ENCODE measurements at places on chromosomes 4 and X.

DNA sequence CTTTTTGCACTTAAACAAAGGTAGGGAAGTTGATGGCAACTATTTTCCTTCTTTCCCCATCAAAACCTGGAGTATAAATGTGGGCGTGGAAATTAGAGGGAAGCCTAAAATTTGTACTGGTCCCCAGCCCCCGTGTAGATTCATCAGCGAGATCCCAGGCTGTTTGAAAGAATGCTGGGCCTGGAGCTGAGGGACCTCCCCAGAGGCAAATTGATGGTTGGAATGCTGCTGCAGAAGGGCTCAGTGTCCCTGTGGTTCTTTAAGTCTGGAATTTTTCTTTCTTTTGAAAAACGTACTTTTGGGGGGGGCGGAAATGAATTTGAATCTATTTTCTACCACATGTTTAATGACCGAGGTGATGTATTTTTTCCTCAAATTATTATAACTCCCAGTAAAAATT, 197.2 kb downstream of the CBR4 start:
- no peak for DNase-seq

GRCh38 chrX:29229802-29230201, 642.6 kb downstream of the IL1RAPL1 start:
- DNase-seq: no peak

GRCh38 chr4:85777908-85778631, 303.1 kb downstream of the ARHGAP24 start:
- DNase-seq: no peak

DNA sequence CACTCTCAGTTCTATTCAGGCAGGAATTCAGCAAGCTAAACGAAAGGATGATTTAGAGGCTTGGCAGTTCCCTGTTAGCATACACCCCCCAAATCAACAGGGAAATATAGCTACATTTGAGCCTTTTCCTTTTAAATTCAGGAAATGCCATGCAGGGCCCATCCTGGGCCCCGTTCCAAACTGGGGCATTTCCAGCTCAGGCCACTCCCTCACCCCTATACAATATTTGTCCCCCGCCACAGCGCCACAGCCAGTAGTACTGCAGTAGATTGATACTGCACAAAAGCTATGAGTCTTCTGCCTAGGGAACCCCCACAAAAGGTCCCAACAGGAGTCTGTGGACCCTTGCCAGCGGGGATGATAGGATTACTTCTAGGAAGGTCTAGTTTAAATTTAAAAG, 102.0 kb upstream of the MAPK10 start:
- no peak for DNase-seq

GRCh38 chr4:120557372-120557771, 365.2 kb downstream of the PRDM5 start:
- DNase-seq: no peak

- DNase-seq: no peak
These were observed 581 bp upstream of the FAM114A1 start for GRCh38 chr4:38866973-38867477.

DNA sequence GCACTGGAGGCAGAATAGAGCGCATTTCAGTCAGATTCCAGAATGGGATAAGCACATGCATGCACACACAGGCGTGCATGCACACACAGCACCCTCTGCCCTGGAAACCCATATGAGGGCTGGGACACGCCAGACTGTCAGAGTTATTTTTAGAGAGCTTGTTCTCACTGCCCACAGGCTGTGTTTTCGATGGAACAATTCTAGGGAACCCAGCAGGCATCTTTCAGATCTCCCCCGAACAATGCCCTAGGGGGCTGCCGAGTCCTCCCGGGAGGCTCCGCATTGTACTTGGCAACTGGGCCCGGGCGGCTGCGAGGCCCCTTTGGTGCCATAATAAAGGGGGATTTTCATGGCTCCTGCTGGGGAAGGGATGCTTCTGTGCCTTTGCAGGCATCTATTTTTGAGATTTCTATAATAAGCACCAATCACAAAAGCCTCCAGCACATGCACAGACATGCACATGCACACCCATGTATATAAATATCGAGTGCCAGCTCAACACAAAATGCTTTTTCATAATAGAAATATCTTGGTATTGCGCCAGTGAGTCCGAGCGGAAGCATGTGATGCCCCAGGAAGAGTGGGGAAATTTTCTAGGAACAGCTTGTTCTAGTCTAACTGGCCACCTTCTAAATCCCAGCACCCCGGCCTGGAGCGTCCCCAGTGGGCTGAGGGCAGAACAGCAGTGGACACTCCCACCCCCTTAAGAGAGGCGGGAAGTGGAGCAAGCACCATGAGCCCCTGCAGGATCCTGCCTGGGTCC, 88.5 kb downstream of the PHKA2 start:
- no peak for DNase-seq

GRCh38 chr4:8344377-8344776, 74.8 kb downstream of the HTRA3 start:
- DNase-seq: no peak

DNA sequence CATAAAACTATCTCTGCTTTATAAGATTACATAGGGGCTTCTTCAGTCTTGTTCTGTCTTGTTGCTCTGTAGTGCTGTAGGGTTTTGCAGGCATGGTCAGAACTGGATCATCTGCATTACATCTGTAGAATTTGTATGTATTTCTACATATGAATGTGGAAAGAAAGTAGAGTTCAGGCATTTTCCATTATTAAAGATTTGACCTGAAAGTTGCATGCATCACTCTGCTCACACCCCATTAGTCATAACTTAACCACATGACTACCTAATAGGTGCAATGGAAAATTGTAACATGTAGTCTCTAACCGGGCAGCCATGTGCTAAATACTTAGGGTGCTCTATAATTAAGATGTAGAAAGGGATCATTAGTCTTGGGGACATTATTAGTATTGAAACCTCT, 45.7 kb upstream of the AGA start:
- DNase-seq: no peak

DNA sequence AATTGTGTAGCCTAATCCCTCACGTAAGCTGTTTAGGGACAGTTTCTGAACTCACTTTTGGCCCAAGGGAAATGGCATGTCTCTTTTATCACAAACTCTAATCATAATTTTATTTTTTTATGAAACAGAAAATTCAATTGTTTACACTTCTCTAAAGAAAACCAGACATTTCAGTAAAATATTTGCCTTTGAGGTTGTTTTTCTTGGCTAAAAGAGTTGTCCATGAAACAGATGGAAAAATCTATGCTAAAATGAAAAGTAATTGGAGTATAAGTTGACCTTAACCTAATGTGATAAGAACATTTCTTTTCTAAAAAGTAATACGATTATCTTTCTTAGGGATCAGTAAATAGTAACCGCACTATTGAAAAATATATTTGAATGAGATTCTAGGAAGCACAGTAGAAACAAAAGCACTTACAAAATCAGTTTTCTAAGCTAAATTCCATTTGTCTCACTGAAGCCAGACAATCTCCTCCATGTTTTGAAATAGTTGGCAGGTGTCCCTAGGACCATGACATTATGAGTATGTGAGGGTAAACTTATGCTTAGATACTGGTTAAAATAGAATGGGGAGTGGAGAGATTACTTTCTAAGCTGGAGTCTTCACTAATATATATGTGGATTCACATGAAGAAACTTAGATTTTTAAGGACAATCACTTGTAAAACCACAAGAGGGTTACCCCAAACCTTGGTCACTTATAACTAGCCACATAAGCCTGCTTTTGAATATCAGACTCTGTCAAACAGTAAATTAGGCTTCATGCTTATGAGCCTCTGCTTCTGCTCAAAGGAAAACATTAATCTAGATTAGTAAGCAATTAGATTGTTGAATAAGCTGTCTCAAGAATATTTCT, 20.1 kb upstream of the TET2 start:
- DNase-seq: no peak

DNA sequence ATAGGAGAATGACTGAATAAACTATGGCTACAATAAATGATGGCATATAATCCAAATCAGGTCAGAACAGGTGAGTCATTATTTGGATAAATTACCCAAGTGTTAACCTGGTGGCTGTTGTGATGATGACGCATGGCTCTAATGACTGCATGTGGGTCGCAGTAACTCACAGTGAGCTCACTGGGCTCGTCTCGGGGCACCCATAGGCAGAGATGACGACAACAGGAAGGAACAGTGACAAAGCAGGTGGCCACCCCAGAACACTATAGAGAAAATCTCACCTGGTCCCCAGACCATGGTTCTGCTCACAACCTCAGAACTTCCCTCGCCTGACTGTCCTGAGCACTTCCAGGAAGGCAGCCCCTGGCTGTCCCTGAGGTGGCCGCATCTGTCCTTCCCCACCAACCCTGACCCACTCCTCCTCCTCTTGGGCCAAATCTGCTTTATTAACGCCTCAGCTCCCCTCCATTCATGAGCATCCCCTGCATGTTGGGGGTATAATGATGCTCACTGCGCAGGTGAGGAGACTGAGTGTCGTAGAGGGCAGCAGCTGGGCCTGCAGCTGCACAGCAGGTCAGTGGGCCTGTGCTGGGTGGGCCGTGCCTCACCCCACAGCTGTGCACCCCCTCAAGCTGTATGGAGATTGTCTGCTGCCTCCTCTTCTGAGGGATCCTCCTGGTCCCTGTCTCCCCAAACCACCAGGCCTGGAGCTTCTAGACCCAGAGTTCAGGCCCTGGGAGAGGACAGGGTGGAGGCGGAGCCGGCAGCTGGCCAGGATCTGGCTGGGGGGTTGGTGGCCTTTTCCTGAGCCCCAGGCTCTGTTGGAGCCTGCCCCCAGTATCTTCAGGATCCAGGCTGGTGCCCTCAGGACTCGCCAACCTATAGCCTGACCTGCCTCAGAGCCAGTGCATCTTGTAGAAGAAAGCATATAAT, 30.9 kb upstream of the FAM156A start:
- no peak for DNase-seq

- DNase-seq: no peak
These were observed 1431.6 kb upstream of the TENM3 start for GRCh38 chr4:180811556-180811955.

GRCh38 chr4:123449780-123450179, 53.2 kb downstream of the SPRY1 start:
- DNase-seq: no peak

- no peak for DNase-seq
These were observed 48.0 kb downstream of the PHKA2 start for GRCh38 chrX:18935893-18936292.

GRCh38 chr4:144090744-144091143, 49.8 kb downstream of the GYPA start:
- DNase-seq: no peak

- DNase-seq: no peak
These were observed 201.1 kb downstream of the ARHGAP24 start for GRCh38 chr4:85676050-85676425.

- DNase-seq: peak; percentile 30
These were observed 2.8 kb upstream of the CLCN5 start for GRCh38 chrX:49919617-49920016.

GRCh38 chr4:121484633-121485032, 103.8 kb upstream of the QRFPR start:
- peak; percentile 28 for DNase-seq

- no peak for DNase-seq
These were observed 351.7 kb upstream of the FAM241A start for GRCh38 chr4:111793433-111794091.

All from CD4-positive, alpha-beta T cell treated with Interleukin-21 for 1 hour (primary cell).